ENCODE measurements at places on chromosomes 1 and 21. TPM values are rescaled to one million over a fixed set of nuclear protein-coding genes. Genes with fewer than 3 reads are reported as not detected.

GRCh38 chr1:32816676-32817158 lies 441 bp downstream of the YARS1 start:
- no peak for DNase-seq

Gene CFAP57
- 2.2 TPM for total RNA-seq

DNA sequence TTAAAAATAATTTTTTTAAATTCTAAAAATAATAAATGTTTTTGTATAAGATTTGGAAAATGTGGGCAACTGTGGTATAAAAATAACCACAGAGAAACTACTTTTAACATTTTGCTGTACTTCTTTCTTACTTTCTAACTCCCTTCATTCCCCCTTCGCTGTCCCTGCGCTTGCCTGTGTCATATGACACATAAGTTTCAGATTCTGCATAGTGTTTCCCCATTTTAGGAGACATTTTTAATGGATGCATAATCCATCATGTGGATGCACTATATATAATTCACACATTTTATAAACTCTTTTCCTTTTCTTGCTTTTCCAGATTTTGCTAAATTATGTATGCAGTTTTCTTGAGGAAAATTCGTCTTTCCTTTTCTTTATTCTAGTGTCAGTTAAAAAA lies 16.3 kb downstream of the ATG4C start:
- no peak for DNase-seq

Gene ZNF678
- 24.1 TPM for total RNA-seq

Gene CR1L
- total RNA-seq = not detected
